AG09319 (cell line): ENCODE measurements at places on chromosomes 16 and 17.
A peak's percentile ranks its signal among the peaks of the same experiment; 100 is the strongest.

DNA sequence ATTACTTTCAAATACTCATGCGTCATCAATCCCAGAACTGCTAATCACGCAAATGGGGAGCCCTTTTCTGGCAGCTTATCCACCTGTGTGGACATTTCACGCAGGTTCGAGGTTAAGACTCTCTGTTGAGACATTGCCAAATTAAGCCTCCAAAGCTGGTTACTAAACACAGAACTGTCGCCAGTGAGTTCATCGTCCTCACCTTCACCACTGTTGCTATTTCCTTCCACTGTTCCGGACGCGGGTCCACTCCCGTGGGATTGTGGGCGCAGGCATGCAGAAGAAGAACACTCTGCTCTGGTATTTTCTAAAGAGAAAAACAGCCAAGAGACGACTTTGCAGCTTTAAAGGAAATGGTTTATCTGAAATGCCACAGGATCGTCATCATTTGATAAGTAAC is 16.1 kb downstream of the GOT2 start:
- no peak for DNase-seq

GRCh38 chr17:2058586-2059546 is 4.0 kb downstream of the HIC1 start:
- no peak for DNase-seq

DNA sequence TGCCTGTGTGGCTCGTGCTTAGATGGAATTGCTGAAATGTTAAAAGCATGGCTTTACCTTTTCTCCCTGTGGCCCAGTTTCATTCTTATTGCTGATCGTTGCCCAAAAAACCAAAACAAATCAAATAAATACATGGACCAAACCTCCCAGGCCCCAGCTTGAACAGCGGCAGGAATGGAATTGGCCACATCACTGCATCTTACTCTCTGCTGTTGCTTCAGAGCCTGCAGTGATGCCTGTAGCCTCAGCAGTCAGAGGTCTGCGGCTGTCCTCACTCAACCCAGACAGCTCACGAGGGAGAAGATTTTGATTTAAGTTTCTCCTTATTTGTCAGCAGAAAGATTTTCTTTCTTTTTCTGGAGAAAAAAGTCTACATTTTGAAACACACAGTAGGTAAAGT is 91.5 kb downstream of the NPIPB11 start:
- DNase-seq, result no peak

- DNase-seq, result no peak
Observed at GRCh38 chr16:84652566-84652965, 4.3 kb downstream of the KLHL36 start.

DNA sequence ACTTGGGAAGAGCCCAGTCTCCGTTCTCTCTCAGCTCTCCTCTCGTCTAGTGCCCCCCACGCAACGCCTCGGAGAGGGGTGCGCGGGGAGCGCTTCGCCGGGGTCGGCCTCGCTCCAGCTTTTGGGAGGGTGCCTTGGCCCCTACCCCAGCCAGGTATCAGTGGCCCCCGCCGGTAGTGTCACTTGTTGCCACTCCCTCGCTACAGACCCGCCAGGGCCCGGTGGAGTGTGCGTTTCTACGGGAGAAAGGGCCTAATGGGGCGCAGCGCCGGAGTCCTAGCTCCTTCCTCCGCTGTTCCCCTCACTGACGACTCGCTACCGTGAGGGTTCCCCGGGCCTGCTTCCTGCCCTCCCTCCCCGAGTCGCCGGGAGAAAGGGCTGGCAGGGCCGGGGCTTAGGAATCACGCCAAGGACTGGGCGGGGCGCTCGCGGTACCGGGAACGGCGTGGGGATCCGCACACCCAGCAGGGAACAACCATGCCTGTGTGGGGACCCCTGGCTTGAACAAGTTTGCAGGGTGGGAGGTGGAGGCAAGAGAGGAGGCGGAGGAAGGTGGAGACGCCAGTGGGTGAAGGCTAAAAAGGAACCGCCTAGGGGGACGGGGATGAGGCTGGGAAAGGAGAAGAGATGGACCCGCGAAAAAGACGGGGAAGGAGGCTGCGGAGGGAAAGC is 997 bp upstream of the CDH11 start:
- peak; percentile 50 for DNase-seq

DNA sequence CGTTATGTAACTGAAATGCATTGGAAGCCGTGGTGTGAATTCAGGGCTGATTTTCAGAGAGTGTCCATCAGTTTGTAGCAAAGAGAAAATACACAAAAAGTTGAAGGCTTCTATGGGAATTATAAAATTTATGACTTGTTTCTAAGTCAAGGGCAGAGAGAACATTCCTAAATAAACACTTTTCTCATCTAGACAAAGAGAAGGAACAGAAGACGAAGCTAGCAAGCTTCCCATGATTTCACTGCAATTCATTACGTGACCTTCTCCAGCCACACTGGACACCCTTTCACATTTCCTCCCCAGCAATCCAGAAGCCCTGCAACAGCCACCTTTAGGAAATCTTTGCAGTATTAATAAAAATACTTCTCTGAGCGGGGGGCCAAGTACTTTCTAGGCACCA is 67.8 kb downstream of the TMEM100 start:
- no peak for DNase-seq

DNA sequence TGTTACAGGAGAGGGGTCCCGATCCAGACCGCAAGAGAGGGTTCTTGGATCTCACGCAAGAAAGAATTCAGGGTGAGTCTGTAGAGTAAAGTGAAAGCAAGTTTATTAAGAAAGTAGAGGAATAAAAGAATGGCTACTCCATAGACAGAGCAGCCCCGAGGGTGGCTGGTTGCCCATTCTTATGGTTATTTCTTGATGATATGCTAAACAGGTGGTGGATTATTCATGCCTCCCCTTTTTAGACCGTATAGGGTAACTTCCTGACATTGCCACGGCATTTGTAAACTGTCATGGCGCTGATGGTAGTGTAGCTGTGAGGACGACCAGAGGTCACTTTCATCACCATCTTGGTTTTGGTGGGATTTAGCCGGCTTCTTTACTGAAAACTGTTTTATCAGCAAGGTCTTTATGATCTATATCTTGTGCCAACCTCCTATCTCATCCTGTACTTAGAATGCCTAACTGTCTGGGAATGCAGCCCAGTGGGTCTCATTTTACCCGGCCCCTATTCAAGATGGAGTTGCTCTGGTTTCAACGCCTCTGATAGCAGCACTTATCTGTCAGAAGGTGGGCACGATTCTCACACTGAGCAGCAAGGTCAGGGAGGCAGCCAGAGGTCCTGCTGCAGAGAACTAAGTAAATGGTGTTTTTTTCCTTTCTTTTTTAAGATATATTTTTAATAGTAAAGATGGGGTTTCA is 26.5 kb upstream of the XYLT2 start:
- no peak for DNase-seq

GRCh38 chr17:63698886-63699637 is 863 bp downstream of the LIMD2 start:
- DNase-seq, result no peak

DNA sequence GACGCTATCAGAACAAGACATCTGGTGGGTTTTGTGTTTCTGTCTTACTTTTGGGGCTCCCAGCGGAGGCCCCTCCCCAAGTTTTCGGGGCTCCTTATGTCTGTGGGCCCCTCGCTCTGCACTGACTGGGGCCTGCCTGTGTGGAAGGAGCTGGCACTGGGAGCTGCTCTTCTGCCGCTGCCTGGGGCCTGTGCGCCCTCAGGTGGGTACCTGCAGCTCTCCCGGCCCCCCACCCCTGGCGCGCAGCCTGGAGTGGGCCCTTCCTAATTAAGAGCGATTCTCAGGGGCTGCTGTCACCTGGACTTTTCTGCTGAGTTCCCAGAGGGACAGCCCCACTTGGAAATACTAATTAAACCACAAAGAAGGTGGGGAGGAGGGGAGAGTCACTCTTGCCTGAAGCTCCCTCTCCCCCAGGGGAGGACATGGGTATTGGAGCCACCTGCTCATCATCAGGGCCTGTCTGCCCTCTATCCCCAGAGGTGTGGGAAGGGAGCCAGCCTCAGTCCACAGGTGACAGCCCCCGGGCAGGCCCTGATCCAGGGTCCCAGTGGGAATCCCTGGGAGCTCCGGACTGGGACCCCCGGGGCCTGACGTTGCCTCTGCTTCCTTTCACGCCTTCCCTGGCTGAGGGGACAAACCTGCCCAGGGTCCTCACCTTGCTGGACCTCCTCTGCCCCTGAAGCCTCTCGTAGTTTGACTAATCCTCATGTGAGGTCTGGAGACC is 36.5 kb downstream of the GSE1 start:
- no peak for DNase-seq

DNA sequence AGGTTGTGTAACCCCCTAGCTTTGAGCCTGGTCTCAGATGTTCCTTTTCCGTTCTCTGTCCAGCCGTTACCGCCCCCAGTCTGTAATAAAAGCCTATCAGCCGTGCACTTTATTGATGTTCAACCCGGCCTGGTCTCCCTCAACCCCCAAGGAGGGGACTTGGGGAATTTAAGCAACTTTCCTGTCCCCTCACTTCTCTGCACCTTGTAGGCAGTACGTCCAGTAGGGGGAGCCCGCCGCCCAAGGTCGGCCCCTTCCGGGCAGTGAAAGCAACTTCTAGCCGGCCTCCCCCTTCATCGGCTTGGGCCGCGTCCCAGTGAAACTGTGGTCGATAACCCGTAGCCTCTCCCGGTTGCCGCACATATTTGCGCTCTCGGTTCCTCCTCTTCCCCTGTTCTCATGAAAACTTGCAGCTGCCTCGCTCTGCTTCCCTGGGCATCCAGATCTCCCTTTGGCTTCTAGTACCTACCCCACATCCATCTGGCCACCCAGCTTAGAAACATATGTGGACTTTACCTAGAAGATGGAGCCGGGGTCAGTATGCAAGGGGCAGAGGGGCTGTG is 7.9 kb downstream of the PNPO start:
- peak; percentile 45 for DNase-seq

DNA sequence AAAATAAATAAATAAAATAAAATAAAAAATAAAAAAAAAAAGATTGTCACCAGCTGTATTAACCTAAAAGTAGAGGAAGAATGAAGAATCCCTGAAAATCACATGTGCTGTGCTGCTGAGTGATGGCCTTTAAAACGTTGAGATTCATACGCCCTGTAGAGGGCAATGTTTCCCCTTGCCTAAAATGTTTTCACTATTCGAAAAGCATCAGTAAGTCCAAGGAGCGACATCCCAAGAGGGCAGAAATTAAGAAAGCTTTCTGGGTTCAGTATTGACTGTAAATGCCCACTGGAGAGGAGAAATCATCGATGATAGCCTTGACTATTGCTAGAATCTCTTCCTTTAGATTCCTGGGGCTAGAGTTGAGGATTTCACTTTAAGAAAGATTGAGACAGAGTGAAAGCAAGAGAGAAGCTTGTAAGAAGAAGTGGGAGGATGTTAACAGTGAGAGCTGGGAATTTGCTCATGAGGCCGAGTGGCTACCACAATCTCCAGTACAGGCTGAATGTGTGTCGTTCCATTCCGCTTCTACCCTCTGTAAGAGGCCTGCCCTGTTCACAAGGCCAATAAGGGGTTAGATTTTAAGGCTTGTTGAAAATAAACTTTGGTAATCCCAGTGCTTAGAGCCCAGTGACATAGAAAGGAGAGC is 170.8 kb upstream of the FAM20A start:
- DNase-seq, result peak; percentile 56

- no peak for DNase-seq
Observed at GRCh38 chr17:45123076-45123770, 9.1 kb downstream of the PLCD3 start.

DNA sequence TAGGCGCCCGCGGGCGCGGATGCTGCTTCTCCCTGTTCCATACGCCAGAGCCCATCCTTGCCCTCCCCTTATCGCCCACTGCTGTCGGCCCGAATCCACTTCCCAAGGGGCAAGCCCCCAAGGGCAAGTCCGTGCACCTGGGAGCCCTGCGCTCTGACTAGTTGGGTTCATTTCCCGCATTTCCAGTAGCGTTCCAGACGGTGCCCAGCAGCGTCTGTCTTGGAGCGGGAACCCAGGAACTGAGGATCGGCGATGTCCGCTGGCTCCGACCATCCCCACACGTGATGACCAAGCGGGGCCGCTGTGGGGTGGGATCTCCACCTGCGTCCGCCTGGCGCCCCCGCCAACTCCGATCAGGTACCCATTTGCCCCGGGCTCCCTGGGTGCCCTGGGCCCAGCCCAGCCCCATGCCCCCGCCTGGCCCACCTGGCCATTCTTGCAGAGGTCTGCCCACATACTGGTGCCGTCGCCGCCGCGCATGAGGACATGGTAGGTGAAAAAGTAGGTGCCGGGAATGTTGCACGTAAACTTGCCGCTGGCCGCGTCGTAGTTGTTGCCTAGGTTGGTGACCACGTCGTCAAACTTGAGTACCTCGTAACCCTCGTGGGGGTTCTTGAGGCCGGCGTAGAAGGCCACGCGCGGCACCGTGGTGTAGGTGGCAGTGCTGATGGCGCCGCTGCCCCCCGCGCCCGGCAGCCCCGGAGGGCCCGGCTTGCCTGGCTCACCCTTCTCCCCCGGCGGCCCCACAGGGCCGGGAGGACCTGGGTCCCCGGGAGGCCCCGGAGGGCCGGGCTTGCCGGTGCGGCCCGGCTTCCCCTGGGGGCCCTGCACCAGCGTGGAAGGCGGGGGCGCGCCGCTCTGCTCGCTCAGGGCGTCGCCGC is 837 bp downstream of the C1QL1 start:
- DNase-seq, result no peak

DNA sequence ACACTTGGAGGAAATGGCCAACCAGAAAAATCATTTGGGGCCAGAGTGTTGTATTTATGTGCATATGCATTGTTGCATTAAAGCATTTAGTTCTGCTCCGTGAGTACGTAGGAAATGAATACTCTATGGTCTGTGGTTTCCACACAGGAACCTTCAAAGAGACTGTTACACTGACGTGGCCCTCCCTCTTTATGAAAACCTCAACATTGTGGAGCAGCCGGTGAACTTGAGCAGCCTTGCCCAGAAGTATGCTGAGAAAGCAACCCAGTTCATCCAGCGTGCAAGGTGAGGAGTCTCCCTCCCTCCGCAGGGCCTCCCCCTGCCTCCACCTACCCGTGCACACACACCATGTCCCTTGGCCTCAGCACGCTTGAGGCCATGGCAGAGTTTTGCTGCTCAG is 65.2 kb downstream of the ARSG start:
- no peak for DNase-seq

- DNase-seq, result no peak
Observed at GRCh38 chr16:54417384-54417783, 130.8 kb upstream of the IRX3 start.

DNA sequence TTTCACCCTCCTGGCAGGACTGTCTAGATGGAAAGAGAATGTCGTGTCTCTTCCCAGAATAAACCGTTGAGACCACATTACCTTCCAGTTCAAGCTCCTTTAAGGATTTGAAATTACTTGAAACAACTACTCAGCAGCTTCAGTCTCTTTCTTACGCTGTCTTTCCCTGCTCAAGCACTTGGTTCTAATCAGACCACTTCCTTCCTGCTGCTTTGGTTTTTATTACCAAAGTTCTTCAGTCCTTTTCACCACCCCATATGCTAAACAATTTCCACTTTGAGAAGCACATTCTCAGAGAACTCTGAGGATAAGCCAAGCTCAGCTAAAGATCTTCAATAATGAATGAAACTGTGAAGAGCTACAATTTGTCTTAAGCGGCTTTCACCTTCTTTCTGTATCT is 105.4 kb downstream of the STX8 start:
- no peak for DNase-seq

GRCh38 chr16:28035866-28036393 is 27.6 kb downstream of the GSG1L start:
- DNase-seq, result no peak
